Stimulated activated memory B cell treated with anti-CD40 and anti-IgM and Interleukin-4, amounts not matched to agents 10 μg/mL and 1 μg/mL and 100 μg/mL, for 72 hours (primary cell): ENCODE measurements at places on chromosomes 6 and 20.
A peak's percentile ranks its signal among the peaks of the same experiment; 100 is the strongest.

DNA sequence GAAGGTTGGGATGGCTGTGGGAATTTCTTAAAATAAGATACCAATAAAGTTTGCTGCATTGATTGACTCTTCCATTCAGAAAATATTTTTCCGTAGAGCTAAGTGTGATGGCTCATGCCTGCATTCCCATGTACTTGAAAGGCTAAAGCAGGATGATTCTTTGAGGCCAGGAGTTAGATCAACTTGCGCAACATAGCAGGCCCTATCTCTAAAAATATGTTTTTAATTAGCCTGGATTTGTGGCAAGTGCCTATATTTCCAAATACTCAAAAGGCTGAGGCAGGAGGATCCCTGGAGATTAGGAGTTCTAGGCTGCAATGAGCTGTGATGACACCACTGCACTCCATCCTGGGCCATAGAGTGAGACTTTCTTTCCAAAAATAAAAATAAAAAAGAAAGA, 431.2 kb upstream of the PTCHD4 start:
- no peak for ATAC-seq

GRCh38 chr6:137210903-137211302, 8.3 kb downstream of the IFNGR1 start:
- no peak for ATAC-seq

DNA sequence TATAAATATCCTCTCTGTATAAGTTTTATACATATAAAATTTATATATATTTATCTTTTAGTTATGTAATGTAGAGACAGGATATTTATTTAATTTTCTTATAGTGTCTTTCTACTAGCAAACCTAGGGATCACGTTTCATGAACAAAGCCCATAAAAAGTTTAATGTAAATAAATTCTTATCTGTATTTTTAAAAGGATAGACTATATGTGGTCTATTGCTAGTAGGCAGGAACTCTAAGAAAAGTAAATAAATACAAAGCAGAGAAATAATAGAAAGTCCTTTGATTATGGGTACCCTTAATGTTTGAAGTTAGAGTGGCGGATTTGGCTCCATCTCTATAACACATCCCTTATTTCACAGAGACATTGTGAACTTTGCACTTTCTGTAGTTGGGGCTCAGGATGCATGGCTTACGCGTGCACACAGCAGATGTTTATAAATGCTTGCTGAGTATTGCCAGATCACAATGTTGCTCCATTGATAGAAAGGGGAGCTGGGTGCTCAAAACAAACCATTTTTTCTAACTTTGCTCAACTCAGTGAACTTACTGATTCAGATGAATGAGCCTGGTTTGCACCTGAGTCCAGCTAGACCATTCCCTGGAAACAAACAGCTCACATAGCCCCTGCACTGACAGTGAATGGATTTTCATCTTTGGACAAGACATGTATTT, 179.1 kb downstream of the SYNE1 start:
- ATAC-seq, result no peak

DNA sequence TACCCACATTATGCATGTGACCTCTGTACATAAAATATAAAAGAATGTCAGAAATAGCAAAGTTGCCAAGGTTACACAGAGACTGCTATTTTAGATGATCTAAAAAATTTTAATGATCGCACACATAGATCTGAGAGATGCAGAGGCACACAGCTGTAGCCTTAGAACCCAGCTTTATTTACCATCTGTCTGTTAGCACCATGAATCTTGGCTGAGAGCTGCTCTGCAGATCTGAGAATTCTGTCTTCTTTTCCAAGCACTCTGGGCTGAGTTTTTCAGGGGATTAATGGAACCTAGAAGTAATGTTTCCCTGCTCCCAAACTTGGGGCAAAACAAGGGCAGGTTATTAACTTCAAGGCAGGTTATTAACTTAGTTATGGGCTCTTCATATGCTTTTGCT, 248.7 kb upstream of the JAG1 start:
- no peak for ATAC-seq

DNA sequence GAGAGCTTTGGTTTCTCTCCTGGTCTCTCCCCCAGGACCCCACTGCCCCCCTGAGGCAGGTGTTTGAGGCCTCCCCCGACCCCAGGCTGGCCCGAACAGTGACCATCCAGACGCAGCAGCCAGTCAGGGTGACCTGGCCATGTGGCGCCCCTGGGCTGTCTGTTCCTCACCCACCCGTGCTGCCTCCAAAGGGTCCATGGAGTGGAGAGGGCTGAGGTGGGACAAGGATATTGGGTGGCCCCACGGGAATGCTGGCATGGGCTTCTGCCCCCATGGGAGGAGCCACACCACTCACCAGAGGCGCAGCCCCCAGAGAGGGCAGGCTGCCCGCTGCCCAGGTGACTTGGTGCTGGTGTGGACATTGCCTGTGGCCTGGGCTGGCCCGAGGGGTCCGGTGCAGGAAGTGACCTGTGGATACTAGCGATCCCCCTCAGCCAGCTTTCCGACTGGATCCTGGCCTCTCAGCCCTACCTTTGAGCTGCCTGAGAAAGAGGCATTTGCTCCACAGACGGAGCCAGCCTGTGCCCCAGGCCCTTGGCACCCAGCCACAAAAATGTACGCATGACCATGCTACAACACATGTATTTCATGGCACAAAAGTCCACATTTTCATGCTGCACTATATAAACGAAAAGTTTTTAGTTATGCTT, 50.8 kb downstream of the BCAS4 start:
- no peak for ATAC-seq

GRCh38 chr6:76885861-76886301, 577.4 kb downstream of the HTR1B start:
- ATAC-seq, result no peak

- no peak for ATAC-seq
Measured at GRCh38 chr6:133707456-133707855, 181.5 kb upstream of the TCF21 start.

DNA sequence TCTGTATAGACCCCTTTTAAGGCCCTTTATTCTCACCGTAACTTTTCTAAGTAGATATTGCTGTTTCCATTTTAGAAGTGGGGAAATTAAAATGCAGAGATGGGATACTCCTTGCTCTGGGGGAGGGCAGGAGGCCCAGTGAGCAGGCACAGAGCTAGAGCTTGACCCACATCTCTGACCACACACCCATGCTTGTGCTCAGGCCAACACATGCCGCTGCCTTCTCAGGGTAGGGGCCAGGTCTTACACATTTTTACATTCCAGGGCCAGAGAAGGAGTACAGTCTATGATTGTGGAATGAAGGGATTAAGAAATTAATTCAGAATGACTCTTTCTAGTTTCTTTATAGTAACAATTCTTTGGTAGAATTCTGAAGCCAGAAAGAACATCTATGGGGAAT, 104.8 kb downstream of the SOBP start:
- no peak for ATAC-seq

GRCh38 chr6:6251555-6252280, 68.7 kb downstream of the F13A1 start:
- ATAC-seq, result no peak

- ATAC-seq, result no peak
Measured at GRCh38 chr6:27230758-27231111, 16.8 kb upstream of the PRSS16 start.

DNA sequence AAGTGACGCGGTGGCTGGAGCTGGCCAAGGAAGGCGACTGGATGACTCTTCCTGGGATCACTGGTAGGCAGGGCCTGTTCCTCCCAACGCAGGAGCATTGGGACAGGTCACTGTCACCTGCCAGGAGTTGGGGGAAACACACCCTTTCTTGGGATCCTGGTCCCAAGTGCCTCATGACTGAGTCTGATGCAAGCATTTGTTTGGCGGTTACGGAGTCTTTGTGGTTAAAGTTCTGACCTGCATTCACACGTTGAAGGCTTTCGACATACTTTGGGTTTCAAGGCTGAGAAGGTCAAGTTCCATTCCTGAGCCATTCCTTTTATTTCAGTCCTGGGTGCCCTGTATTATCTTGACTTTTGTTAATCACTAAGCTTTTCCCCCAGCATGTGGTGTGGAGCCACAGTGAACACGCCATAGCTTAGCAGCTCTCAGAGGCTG, 6.0 kb downstream of the PNLDC1 start:
- no peak for ATAC-seq

GRCh38 chr20:25706793-25707192, 10.1 kb upstream of the ZNF337 start:
- peak; percentile 50 for ATAC-seq

GRCh38 chr6:168618546-168619315, 177.7 kb downstream of the SMOC2 start:
- ATAC-seq, result no peak

DNA sequence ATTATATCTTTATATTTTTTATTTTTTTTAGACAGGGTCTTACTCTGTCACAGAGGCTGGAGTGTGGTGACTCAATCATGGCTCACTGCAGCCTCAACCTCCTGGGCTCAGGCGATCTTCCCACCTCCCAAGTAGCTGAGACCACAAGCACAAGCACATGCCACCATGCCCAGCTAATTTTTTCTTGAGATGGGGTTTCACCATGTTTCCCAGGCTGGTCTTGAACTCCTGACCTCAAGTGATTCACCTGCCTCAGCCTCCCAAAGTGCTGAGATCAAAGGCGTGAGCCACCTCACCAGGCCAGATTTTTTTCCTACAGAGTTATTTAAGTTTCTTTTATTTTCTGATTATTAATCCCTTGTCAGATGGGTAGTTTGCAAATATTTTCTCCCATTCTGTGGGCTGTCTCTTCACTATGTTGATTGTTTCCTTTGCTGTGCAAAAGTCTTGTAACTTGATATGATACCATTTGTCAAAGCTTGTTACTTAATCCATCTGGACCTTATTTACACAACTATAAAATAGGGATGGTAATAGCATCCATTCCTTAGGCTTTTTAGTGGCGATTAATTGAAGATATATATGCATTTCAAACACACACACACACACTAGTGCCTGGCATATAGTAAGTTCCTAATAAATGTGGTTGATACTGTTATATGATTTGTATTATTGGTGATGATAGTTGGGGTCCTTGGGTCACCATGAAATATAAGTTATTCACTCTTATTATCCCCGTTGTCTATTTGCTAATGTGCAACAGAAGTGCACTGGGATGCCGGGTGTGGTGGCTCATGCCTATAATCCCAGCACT, 187.1 kb downstream of the BCAS1 start:
- ATAC-seq, result no peak

GRCh38 chr6:37554480-37554819, 54.8 kb upstream of the CCDC167 start:
- peak; percentile 60 for ATAC-seq

GRCh38 chr6:89927264-89927663, 33.0 kb downstream of the GJA10 start:
- peak; percentile 48 for ATAC-seq

DNA sequence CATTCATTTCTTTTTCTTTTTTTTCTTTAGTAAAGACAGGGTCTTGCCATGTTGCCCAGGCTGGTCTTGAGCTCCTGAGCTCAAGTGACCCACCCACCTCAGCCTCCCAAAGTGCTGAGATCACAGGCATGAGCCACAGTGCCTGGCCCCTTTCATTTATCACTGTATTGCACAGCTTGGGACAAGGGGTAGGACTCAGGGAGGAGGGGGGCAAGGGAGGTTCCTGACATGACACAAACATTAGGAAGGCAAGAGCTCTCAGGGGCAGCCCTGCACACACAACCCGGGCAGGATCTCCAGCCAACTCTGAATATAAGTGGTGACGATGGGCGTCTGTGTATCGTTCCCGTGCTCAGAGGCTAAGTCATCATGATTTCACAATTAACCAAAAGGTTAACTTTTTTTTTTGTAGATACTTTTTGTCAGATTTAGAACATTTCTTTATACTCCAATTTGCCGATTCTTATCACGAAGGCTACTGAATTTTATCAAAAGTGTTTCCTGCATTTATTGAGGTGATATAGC, 19.9 kb downstream of the SLC2A4RG start:
- ATAC-seq, result no peak

DNA sequence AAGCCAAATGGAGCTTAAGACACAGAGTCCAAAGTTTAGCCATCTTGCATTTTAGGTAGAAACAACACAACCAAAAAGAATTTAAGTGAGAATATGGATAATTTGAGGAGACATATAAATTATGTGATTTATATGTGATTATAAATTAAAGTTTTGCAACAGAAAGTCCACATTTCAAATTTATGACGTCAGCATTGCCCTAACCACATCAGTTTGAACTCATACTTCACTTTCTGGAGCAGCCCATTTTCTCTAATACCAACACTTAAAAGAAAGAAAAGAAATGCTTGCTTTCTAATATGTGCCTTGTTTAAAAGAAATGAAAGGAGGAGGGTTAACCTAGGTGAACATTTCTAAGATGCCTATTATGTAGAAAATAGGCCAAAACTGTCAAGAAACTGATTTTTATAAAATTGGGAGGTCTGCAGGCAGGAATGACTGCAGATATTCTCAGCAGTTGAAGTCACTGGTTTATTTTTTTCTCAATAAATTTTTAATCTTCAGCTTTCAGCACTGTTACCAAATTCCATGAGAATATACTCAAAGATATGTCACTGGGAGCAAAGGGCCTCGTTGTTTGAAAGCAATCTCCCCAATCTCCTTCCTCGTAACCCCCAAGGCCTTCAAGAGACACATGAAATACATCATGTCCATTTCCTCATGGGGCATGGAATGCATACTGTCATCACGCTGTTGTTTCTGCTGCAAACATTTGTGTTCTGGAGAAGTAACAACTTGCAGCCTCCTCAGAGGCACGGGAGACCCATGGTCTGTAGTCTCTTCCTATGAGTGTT, 137.8 kb downstream of the SOD2 start:
- ATAC-seq, result no peak

DNA sequence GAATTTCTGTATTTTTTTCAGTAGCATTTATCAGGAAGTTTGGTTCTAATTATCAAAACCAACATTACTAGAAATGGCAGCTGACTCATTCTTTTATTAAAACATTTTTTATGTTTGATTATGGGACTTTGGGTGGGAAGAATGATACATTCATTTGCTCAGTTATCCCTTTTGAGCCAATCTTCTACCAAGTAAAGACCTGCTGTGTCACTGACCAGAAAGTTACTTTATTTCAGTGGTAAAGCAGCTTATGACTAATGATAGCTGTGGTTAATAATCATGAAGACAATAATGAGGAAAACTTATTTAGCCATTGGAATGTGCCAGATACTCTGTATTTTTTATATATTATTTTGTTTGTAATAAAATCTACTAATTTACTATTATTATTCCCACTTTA, 142.3 kb downstream of the FARS2 start:
- ATAC-seq, result no peak

GRCh38 chr6:1129131-1129530, 182.8 kb upstream of the FOXQ1 start:
- ATAC-seq, result no peak

GRCh38 chr6:136893187-136893586, 28.9 kb upstream of the SLC35D3 start:
- ATAC-seq, result no peak

GRCh38 chr20:50546729-50547314, 36.6 kb downstream of the PTPN1 start:
- peak; percentile 89 for ATAC-seq

- ATAC-seq, result no peak
Measured at GRCh38 chr6:153058291-153058690, 55.8 kb upstream of the MTRF1L start.

DNA sequence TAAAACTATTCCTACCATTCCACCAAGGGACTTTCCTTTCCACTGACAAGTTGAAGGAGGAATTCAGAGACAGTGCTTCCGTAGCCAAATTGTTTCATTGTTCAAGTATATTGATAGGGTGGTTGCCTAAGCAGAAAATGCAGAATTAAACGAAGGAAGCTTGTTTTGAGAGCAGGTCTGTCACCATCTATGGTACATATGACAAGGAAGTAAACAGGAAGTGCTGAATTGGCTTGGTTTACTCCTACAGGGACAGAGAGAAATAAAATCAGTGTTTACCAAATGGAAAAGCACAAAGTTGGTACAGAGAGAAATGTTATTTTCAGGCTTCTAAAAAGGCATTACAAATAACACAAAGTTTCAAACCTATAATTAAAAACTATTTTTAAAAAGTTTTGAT, 421.8 kb downstream of the CDC5L start:
- no peak for ATAC-seq
